ENCODE measurements at places on chromosomes 3 and 15. TPM values are rescaled to one million over a fixed set of nuclear protein-coding genes. Genes with fewer than 3 reads are reported as not detected.

DNA sequence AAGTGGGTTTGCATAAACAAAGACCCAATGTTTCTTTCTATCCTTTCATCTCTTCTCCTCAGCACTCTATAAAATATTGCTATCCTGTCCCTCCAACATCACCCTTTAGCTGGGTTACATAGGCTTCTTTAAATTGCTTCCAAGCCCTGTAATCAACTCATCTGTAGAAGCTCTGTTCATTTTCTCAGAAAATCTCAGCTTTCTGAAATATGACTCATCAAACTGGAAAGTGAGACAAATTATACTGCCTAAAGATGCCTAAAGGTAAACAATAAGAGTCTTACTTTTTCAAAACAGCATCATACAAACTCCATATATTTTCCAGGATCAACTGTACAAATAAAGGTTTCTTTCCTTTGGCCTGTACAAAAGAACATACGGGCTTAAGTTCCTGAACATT, 33.8 kb downstream of the EFL1 start:
- DNase-seq = no peak

GRCh38 chr3:10857235-10857634, 41.2 kb downstream of the SLC6A11 start:
- no peak for DNase-seq

GRCh38 chr15:51709031-51709430, 27.7 kb downstream of the SCG3 start:
- DNase-seq = no peak

DNA sequence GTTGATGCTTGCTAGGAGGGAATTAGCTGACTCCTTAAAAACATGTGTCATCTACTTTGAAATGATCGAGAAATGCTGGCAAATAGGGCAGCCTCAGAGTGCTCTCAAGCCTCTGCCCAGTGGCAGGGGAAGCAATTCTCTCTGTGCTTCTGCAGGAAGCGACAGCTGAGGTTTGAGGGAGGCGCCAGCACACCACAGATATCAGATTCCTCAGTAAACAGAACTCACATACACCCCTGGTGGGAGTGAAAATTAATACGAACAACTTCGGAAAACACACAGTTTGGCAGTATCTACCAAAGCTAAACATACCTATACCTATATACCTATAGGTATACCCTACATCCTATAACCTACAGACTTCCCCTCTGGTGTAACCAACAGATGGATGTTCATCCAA, 61.3 kb downstream of the NSMCE3 start:
- DNase-seq = no peak

DNA sequence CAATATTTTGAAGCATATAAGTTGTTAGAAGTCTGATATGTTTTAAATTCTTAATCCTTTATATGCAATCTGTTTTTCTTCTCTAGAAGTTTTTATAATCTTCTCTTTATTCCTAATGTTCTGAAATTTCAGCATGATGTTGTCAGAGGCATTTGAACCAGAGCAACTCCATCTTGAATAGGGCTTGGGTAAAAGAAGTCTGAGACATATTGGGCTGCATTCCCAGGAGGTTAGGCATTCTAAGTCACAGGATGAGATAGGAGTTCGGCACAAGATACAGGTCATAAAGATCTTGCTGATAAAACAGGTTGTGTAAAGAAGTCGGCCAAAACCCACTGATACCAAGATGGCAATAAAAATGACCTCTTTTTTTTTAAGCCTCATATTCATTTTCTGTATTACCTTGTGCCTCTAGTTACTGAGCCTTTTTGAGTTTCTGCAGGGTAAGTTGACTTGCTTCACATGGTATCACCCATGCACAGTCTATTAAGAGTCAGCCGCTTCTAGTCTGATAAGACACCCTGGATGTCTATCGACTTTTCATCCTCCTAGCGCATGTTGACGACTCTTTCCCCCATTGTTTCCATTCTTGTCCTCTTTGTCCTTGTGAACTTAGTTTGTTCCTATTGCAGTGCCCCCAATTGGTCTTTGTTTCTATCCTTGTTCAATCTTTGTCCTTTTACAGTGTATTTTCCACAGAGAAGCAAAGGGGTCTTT, 80.8 kb upstream of the RNU6-1 start:
- no peak for DNase-seq

KLHL40 gene
- 281 TPM for total RNA-seq

ZPLD1 gene
- total RNA-seq = 0.50 TPM

CACNA1D gene
- 0.34 TPM for total RNA-seq
